ENCODE measurements at places on chromosomes 13 and 19. TPM values are rescaled to one million over a fixed set of nuclear protein-coding genes. Genes with fewer than 3 reads are reported as not detected.
A peak's percentile ranks its signal among the peaks of the same experiment; 100 is the strongest.

GRCh38 chr13:50989476-50989875 lies 79.9 kb downstream of the RNASEH2B start:
- H3K4me3 ChIP-seq: no peak overlapping the region
- H3K36me3 ChIP-seq: no peaks in the 10 kb centered on the region
- DNase-seq: peak; percentile 52
- H3K4me1 ChIP-seq: peaks cover 31% of the 10 kb centered on the region
- no peak overlapping the region for H3K27ac ChIP-seq
- H3K27me3 ChIP-seq: no peaks in the 10 kb centered on the region

SLC25A41 gene
- total RNA-seq: 0.46 TPM

GRCh38 chr13:37207691-37208451 lies 102.4 kb upstream of the CSNK1A1L start:
- no peaks in the 10 kb centered on the region for H3K4me1 ChIP-seq
- no peaks in the 10 kb centered on the region for H3K27me3 ChIP-seq
- no peaks in the 10 kb centered on the region for H3K36me3 ChIP-seq

DNA sequence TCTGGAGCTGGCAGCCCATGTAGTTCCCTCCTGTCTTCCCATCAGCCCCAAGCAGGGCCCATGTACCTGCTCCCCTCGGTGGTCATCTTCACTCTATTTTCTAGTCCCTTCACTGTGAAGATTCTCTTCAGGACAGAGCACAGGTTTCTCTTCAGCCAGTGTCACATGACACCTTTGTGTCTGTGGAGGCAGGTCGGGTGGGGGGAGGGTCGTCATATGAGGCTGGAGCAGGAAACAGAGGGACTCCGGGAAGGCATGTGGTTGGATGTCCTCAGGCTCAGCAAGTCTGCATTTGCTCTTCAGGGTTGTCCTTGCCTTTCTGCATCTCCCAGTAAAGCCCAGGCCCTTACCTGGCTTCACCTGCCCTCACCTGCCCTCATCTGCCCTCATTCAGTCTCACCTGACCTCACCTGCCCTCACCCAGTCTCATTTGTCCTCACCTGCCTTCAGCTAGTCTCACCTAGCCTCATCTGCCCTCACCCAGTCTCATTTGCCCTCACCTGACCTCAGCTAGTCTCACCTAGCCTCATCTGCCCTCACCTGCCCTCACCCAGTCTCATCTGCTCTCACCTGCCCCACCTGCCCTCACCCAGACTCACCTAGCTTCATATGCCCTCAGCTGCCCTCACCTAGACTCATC lies 120.3 kb downstream of the ZDHHC20 start:
- no peaks in the 10 kb centered on the region for H3K27me3 ChIP-seq
- no peak overlapping the region for H3K27ac ChIP-seq
- H3K4me3 ChIP-seq: no peak overlapping the region
- H3K36me3 ChIP-seq: no peaks in the 10 kb centered on the region
- DNase-seq: peak; percentile 38
- peaks cover 10% of the 10 kb centered on the region for H3K4me1 ChIP-seq

UHRF1 gene
- 34.1 TPM for total RNA-seq

RETN gene
- not detected for total RNA-seq

NLRP4 gene
- not detected for total RNA-seq

DNA sequence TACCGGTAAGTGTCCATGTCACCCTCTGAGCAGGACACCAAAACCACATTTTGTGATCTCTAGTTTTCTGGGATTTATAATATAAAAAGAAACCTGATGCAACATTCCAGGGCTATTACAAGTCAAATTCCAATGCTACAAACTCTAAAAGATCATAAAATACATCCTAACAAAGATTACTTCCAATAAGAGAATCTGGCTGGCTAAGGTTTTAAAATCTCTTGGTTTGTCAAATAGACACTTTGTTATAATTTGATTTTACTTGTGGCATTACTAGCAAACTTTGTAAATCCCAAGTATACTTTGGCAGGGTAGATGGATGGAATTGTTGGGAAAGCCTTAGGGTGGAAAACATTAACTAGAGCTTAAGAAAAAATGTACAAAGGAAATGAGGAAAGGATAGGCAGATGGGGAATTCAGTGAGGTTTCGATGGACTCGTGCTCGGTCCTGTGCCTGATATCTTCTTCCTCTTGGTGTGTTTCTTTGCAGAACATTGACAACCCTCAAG lies 74.0 kb upstream of the POMP start:
- no peak for DNase-seq
- H3K4me1 ChIP-seq: peaks cover under 1% of the 10 kb centered on the region
- H3K27me3 ChIP-seq: no peaks in the 10 kb centered on the region

HMG20B gene
- total RNA-seq: 51.4 TPM

ZNF536 gene
- total RNA-seq: 0.84 TPM

DNA sequence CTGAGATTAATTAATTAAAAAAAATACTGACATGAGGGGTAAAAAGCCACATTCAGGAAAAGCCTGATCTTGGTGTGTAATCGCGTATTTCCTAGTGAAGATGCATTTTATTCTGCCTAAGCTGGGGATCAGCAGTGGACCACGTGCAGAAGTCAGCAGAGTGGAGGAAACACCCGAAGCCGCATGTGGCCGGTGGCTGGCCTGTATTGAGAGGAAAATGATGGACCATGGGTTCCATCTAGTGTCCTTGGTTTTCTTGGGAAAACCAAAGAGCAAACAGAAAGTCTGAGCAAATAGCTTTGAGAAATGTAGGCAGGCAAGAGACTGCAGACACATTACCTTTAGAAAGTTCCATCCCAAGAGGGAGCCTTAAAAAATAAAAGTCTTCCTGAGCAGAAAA lies 23.7 kb upstream of the SHISA2 start:
- peak; percentile 52 for DNase-seq
- no peaks in the 10 kb centered on the region for H3K4me1 ChIP-seq
- no peaks in the 10 kb centered on the region for H3K27me3 ChIP-seq
- no peaks in the 10 kb centered on the region for H3K36me3 ChIP-seq
- H3K27ac ChIP-seq: no peak overlapping the region

- H3K27ac ChIP-seq: no peak overlapping the region
- no peak for DNase-seq
- H3K4me3 ChIP-seq: no peak overlapping the region
- H3K27me3 ChIP-seq: no peaks in the 10 kb centered on the region
These were observed 9.5 kb upstream of the SUPT20H start for GRCh38 chr13:37068962-37069361.

GRCh38 chr19:10670876-10671804 lies 17.0 kb downstream of the ILF3 start:
- H3K27me3 ChIP-seq: no peaks in the 10 kb centered on the region
- H3K27ac ChIP-seq: no peak overlapping the region
- H3K4me1 ChIP-seq: no peaks in the 10 kb centered on the region
- DNase-seq: no peak

DNA sequence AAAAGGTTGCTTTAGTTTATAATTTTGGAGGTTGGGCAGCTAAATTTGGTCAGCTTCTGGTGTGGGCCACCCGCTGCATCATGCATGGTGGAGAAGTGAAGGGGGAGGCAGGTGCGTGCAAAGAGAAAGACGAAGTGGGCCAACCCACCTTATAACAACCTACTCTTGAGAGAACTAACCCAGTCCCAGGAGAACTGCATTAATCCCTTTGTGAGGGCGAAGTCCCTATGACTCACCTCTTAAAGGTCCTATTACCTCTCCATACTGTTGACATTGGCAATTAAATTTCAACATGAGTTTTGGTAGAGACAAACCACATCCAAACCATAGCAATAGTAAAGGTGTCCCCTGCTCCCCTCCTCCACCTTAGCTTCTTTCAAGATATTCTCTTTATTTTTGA lies 7.7 kb upstream of the FGF9 start:
- no peak for DNase-seq
- H3K27ac ChIP-seq: no peak overlapping the region
- no peaks in the 10 kb centered on the region for H3K36me3 ChIP-seq
- H3K4me1 ChIP-seq: no peaks in the 10 kb centered on the region

PARP4 gene
- 40.2 TPM for total RNA-seq

DNA sequence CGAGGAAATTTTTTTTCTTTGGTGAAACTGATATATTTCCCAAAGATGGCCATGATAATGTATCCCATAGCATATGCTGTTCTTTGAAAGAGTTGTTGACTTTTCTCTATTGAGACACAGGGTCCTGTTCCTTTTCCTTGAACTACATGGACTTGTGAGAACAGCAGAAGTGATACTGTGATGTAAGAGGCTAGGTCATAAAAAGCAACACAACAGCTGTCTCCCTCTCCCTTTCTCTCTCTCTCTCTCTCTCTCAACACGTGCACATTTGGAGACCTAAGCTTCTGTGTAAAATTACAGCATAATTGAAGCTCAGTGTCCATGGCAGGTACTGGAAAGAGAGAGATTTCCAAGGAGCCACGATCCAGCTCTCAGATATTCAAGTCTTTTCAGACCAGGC lies 1712.4 kb downstream of the EFNB2 start:
- H3K27me3 ChIP-seq: no peaks in the 10 kb centered on the region
- H3K4me3 ChIP-seq: no peak overlapping the region
- H3K27ac ChIP-seq: no peak overlapping the region
- DNase-seq: no peak

Measured in neural progenitor cell (in vitro differentiated cells).